Activated CD4-positive, alpha-beta T cell treated with anti-CD3 and anti-CD28 coated beads, Interleukin-2, Interleukin-6, amounts not matched to agents 100 ng/mL and 50 ng/mL, durations not matched to agents 16 hours and 8 hours (primary cell): ENCODE measurements at places on chromosomes 16 and 17.

DNA sequence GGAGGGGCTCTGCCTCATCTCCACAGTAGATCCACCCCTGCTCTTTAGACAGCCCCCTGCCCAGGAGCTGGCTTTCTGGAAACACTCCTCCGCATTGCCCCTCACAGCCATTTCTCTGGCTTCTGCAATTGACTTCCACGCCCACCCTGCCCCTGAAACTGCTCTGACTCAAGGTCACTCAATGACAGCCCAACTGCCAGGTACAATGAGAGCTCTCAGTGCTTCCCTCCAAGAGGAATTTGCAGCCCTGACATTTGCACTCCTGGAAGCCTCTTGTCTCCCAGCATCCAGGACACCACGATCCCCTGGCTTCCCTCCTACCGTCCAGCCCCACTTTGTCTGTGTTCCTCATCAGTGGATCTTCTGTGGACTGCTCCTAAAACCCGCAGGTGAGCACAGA lies 421.5 kb downstream of the SOX9 start:
- DNase-seq, result no peak

GRCh38 chr17:80800481-80801391 lies 190.9 kb upstream of the CHMP6 start:
- DNase-seq, result no peak

DNA sequence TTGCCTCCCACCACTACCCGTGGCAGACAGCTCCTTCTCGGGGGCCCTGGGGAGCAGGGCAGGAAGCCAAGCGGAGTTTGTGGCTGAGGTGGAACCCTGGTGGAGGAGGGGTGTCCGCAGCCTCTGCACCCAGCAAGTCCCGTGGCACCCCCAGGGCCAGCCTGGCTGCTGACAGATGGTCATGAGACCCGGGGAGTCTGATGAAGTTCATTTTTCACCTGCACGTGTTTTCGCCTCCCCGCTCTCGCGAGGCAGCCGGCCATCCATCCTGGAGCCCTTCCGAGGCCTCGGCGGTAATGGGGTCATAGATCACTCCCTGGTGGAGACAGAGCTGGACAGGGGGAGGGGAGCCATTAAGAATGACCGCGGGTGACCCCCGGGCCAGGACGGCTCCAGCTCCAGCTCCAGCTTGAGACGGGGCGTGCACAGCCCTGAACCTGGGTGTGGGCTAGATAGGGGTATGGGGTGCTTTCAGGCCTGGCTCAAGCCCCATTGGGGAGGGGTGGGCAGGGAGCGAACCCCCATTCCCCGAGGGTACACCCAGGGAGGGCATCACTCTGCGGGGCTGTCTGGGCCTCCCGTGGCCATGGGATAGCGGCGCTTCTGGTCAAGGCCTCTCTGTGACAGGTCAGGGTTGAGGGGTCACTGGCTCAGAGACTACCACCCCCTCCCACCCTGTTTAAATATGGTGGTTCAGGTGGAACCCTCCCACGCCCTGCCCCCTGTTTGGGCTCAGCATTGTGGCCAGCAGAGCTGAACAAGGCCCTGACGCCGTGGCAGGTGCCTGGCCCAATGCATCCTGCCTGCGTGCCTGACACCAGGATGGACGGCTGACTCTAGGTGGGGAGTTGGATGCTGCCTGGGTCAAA lies 227.4 kb upstream of the GSE1 start:
- no peak for DNase-seq

- DNase-seq, result no peak
These were observed 3.8 kb downstream of the TTYH2 start for GRCh38 chr17:74217037-74217730.

DNA sequence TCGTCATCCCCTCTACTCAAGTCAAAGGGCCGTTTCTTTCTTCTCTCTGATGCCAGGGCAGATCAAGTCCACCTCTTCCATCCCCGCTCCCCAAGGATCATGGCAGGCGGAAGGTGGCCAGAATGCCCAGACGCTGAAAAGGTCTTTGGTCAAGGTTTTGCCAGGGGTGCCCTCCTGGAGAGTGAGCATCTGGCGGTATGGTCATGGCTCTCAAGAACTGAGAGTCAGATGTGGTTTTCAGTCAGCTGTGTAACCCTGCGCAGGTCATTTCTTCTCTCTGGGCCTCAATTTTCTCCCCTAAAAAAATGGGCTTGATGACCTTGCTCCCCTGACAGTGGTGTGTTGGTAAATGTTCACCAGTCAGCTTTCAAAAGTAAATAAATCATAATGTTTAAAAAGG lies 12.4 kb downstream of the FOXN1 start:
- no peak for DNase-seq

DNA sequence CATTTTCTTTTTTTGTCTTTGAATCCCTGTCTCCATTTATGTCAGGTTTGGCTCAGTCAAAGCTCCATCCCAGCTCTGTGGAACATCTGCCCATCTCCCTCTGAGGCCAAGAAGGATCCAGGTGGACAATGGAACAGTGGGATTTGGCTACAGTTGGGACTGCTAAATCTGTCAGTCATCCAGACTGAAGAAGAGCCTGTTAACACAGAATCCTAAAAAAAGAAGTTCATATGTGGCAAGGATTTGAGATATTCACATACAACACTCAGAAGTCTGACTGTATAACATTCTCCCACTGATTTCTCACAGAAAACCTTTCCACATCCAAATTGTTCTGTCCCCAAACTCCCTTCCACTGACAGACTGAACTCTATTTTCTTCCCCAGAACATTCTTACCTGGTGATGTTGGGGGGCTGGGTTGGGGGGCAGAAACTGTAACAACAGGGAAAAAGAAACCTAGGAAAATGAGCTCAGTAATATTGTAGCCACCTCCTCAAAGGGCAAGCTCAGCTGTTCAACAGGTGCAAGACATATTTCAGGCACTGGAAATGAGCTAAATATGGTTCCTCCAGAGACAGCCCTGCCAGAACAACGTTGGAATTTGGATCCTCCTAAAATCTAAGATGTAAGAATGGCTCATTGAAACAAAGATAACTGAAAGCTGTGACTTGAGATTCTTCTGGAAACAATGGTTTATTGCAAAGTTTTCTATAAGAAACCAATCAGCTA lies 301.5 kb upstream of the CDH5 start:
- DNase-seq, result no peak

DNA sequence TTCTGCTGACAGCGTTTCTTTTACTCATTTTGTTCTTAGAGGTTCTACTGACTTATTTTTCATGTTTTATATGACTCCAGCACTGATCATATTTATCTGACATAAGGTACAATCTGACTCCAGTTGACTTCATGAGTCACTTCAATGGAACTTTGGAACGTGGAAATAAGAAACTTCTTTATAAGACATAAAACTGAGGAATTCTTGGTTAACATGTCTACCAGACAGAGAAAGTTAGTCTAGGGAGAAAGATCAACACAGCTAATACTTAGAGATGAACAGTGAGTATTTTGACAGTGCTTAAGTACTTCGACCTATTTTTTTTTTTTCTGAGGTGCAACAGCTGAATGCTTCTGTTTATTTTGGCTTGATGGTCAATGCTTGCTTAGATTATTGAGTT lies 679.5 kb downstream of the KCNJ2 start:
- no peak for DNase-seq

DNA sequence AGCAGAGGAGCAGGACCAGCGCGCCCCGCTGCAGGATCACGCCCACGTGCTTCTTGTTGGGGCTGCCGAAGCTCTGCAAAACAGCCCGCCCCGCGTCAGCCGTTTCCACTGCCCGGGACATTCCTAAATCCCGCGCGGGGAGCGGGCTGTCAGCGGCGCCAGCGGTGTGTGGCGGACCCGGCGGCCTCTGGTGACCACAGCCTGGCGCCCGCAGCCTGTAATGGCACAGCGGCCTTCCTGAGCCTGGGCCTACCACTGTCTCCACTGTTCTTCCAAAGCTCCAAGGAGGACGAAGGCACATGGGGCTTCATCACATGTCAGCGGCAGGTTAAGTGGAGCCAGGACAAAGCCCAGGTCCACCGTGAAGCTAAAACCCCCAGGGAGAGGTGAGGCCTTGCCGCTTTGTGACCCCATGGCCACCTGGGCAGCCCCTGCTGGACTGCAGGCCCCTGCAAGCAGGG lies 2.5 kb downstream of the SLC47A2 start:
- no peak for DNase-seq

DNA sequence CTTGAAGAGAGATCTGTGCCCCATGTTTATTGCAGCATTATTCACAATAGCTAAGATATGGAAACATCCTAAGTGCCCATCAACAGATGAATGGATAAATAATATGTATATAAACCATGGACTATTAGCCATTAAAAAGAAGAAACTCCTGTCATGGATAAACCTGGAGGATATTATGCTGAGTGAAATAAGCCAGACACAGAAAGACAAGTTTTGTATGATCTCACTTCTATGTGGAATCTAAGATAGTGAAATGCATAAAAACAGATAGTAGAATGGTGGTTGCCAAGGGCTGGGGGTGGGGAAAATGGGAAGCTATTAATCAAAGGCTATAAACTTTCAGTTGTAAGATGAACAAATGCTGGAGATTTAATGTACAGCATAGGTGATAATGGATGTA lies 19.9 kb upstream of the HEATR6 start:
- DNase-seq, result no peak

GRCh38 chr16:85983606-85984230 lies 84.8 kb downstream of the IRF8 start:
- DNase-seq, result no peak

DNA sequence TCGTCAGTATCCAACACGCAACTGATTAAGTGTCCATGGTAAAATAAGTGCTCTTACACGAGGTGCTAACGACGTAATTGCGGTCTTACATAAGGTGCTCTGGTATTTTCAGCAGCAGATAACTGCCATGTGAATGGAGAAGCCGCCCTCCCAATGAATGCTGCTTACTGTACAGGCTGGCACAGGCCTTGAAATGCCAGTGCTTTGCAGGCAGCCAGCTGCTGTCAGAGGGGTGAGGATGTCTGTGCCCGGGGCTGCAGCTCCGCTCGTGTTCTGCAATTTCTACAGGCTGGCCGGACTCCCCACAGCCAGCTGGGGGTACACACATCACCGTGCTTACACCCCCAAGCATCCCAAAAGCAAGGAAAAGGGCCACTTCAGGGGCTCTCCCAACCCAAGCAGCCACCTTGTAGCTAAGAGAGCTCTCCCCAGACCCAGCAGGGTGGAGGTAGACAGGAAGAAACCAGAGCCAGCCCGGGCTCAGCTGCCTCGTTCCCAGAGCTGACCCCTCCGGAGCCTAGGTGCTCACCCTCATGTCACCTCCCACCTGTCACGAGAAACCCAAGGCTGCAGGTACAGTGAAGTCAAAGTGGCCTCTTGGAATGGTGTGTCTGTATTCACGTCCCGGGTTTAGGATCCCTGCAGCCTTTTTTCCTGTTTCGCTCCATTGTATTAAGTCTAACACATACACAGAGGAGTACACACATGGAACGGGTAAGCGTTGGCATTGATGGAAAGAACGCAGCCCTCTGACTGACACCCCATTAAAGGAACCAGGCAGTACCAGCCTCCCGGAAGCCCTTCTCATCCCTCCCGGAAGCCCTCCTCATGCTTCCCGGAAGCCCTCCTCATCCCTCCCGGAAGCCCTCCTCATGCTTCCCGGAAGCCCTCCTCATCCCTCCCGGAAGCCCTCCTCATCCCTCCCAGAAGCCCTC lies 27.2 kb upstream of the RPH3AL start:
- DNase-seq, result no peak

- DNase-seq, result peak; percentile 35
These were observed 9.1 kb upstream of the CRISPLD2 start for GRCh38 chr16:84810518-84811273.

DNA sequence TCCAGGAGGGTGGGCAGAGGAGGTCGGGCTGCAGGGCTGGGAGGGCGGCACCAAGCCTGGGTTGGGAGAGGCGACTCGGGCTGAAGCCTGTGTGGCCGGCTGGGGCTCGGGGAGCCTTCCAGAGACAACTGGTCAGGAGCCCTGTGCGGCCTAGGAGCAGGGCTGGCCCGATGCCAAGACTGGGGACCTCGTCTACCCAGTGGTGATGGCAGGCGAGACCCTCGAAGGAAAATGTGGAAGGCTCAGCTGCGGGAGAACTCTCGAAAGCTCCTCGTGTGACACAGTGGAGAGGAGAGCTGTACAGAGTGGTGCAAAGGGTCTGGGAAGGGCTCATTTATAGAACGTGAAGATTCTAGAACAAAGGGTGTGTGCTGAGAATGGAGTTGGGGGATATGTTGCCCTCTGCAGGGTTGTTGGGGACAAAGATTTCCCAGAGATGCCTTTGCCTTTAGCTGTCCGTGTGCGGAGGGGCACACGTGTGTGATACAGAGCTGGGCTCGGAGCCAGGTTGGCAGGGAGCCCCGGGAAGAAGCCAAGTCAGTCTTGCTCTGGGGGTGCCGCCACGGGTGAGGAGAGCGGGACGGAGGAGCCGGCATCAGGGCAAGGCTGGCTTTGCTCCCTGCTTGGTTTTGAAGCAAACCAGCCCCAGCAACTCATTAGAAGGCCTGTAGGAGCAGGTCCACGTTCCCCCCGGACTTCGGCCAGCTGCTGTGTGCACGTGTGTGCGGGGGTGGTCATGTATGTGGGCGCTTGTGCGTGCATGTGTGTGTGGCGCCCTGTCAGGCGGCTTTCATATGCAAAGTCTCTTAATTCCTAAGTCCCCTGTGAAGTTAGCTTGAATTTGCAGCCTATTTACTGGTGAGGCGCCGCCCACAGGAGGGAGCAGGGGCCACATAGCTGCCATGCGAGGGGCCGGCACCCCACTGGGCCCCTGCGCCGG lies 132.4 kb upstream of the CHMP6 start:
- DNase-seq, result no peak

DNA sequence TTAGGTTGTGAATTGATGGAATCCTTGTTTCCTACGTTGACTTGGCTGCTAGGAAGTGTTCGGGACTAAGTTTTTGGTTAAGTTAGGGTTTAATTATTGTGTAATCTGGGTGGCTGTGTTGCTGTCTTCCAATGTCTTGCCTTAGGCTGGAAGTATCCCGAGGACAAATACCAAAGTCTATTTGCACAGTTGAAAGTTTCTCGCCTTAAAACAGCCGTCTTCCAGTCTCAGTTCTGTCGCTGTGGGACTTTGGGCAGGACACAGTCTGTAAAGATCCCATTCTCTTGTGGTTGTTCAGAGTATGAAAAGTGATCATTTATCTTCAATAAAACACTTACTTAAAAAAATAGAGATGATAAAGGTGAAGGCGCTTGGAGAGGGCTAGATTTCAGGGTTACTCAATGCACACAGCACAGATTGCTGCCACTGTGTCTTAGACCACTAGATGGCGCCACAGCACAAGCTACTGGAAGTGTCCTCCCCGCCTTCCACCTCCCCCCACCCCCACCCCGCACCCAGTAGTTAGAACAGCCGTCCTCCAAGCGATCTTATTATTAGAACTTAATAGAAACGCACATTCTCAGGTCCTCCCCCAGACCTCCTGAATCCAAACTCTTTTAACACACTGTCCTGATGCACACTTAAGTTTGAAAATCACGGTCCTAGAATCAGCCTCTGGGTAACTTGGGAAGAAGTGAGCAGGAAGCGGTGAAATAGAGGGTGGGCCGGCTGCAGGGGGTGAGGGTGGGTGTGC lies 45.8 kb downstream of the AKAP1 start:
- DNase-seq, result peak; percentile 87
